Chondrocyte (in vitro differentiated cells): ENCODE measurements at places on chromosomes 5 and 9. TPM values are rescaled to one million over a fixed set of nuclear protein-coding genes. Genes with fewer than 3 reads are reported as not detected.

DNA sequence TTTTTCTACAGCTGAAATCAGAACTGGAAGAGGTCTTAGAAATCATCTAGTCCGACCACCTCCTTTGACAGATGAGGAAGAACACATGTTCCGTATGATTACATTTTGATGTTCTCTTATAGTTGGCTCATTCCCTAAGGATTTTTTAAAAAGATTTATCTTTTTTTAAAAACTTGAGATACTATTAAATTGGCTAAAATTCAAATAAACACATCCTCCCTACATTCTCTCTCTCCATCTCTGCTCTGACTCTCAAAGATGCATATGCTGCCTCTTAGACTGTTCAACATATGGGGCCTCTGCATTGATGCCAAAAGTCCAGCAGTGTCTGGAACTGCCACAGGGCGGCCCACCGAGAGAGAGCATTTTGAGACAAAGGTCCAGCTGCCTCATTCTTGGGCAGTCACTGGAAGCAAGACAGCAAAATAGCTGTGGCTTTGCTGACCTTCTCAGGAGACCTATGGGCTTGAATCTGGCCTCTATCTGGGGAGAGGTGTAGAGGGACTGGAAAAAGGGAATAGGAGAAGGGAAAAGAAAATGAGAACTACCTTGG, 12.8 kb upstream of the TSSK1B start:
- DNase-seq: no peak

- no peak for DNase-seq
Measured at GRCh38 chr9:134889386-134890154, 9.0 kb downstream of the FCN2 start.

- no peak for DNase-seq
Measured at GRCh38 chr9:17622141-17622540, 43.3 kb downstream of the SH3GL2 start.

Gene OR1Q1
- total RNA-seq: not detected in 3 replicates

DNA sequence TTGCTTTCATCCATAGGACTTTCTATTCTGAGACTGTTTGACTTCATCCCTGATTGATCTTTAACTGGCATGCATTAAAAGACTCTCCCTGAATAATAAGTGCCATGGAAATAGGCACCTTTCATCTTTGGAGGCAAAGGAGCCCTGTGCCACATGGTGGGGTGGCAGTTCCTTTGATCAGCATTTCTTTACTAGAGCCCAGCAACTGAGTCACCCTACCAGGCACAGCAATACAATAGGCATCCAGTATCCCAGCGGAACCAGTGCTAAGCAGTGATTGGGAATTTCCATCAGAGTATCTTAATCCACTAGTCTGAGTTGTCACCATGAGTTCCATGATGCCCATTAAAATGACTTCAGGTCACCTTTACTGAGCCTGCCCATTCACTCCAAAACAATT, 476.1 kb upstream of the MPDZ start:
- DNase-seq: no peak

Gene GABRA1
- not detected in 3 replicates for total RNA-seq

DNA sequence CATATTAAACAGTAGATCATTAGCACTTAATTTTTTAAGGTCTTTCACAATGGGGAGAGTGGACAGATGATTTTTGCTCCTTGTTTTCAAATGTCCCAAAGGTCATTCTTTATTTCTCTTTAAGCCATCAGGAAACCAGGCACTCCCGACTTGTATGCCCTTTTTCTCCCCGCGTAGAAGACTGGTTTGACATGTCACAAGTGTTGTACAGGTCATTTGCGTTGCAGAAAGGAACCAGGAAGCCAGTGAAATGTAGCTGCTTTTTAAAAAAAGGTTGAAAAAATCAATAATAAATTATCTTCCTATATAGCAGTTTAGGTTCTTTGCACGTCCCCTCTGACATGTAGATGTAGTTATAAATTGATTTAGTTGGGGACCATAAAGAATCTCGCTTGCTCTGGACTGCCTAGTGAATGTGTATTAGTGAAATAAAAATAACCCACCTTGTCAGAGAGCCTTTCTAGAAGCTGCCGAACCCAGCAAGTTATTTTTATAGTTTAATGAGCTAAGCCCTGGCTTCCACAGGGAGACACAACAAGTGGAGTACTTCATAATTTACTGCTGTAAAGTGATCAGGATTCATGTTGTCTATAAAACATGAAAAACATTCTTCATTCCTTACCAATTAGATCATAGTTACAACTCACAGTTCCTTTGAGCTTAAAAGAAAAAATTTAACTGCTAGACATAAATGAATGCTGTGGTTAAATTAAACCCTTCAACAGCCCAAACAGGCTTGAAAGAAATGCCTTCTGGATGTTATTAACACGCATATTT, 404.6 kb downstream of the CSNK1G3 start:
- DNase-seq: no peak

DNA sequence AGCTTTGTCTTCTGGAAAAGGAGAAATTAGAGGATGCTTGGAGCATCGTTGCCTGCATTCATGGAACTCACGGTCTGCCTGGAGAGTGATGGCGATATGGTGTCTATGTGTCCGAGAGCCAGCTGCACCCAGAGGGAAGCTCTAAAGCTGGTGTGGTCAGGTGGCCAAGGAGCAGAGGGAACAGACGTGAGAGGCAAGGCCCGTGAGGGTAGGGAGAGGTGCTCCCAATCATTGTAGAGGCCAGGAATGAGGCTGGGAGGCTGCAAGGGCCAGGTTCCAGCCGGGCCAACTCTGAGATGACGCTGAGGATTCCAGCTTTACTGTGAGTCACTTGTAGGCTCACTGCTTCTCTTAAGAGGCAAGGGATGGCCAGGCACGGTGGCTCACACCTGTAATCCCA, 7.6 kb downstream of the FGD3 start:
- DNase-seq: no peak

DNA sequence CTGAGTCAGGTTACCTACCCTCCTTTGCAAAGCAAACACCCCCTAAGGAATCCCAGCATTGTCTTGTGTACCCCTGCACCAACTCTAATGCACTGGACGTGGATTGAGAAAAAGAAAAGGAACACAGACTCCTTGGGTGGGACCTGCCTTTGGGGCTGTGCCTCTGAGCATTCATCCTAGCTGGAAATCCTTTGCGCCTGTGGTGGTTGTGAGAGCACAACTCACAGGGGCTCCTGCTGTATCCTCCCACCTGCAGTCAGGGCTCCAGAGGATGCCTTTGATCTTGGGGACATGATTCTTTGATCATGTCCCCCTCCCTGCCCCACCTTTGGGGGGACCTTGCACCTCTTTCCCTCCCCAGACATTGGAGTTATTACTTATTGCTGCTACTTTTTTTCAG, 338.5 kb downstream of the GADD45G start:
- no peak for DNase-seq

Gene SLC35A4
- 74.3 to 99.4 TPM (median 79.2 TPM) in 3 replicates for total RNA-seq

DNA sequence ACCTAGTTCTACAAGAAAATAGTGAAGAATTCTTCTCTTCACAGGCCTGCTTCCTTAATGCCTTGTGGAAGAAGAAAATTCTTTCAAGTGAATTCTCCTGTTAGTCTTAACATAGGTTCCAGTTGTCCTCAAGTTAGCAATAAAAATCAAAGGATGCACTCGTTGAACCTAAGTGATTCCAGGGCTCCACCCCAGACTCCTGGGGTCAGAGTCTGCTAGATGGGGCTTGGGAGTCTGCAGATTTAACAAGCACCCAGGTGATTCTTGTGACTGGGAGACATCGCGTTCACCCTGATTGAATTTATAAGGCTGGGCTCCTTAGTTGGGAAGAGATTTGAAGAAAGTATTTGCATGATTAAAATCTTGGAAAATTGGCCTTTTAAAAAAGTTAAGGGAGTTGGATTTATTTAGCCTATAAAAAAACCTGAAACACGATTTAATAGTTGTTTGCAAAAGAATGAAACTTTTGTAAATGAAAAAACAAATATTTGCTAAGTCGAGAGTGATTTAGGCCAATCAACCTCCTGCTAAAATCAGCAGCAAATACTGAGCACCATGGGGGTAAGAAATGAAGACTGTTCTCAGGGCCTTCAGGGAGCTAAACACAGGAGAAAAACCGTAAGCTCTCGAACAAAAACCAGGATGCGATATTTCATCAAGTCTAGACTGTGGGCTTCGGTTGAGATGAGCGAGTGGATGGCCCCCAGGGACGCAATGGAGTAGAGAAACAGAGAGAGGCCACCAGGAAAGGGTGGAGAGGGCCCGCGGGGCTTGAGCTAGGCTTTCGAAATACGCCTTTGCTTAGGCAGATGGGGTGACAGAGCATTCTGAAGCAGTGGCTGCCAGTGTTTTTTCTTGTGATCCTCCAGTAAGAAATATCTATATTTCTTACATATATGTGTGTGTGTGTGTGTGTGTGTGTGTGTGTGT, 86.9 kb upstream of the TTC23L start:
- no peak for DNase-seq

DNA sequence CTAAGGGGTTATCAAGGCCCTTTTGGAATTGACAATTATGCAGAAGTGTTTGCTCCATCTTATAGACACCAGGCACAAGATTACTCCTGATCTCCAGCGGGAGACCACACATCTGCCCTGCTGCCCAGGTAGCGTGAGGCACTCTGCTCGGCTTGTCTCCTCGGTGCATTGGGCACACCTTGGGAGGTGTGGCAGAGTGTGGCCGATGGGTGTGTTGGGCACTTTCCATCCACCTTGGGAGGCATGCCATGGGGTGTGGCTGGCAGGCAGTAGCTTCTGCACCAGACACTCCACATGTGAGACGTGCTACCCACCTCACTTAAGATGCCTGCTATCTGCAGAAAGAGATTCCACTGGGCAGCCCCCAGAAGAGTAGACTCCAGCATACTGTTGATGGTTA, 54.1 kb downstream of the GADD45G start:
- peak; percentile 78 for DNase-seq

DNA sequence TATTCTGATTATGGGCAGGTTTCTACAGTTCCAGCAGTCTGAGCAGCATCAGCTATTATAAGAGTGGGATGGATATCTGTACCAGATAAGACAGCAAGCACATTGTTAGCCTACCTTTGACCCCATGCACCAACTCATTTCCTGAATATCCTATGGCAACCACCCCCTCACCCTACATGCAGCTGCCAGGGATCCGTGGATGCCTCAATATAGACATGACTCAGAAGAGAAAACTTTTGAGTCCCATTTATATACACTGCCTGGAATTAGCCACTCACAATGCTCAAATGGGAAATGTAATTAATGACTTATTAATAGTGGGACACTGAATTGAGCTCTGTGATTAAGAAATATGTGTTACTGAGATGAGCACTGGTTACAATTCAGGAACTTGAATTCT, 124.4 kb downstream of the SSBP2 start:
- no peak for DNase-seq

DNA sequence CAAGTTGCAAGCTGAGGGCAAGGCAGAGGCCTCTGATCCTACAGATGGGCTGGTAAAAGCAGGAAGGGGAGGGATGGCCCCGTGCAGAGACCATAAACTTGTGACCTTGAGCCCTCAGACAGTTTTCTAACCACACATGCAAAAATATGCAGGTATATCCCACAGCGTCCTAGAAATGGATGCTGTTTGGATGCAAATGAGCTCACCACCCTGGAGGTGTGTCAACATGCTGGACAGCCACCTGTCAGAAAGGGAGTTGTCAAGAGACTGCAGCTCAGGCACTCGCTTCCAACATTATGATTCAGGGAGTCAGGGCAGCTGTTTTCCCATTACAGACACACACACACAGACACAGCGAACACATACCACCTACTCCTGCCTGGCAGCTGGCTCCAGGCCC, 97.3 kb upstream of the PANK3 start:
- DNase-seq: no peak

DNA sequence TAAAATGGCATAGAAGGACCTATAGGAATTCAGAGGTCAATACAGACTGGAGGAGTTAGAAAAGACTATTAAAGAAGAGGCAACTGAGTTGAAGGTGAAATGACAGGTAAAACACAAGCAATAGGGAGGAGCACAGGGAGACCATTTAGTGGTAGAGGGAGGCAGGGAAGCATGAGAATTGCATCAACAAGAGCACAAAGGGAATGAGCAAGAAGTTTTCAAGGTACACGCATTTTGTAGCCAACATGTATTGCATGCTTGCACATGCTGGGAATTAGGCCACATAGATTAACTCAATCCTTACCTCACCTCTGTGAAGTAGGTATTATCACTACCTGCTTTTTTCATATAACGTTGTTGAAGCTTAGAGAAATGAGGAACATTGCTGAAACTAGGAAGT, 42.3 kb downstream of the PLPP1 start:
- DNase-seq: no peak

GRCh38 chr5:141742866-141743851, 61.1 kb upstream of the ARAP3 start:
- DNase-seq: no peak

Gene ANKRD31
- total RNA-seq: 0.10 to 0.24 TPM (median 0.18 TPM) in 3 replicates

Gene OBP2B
- not detected in 3 replicates for total RNA-seq

- DNase-seq: no peak
Measured at GRCh38 chr5:54991416-54991815, 6.0 kb upstream of the ESM1 start.

Gene ANGPTL2
- total RNA-seq: 26.7 to 39.7 TPM (median 39.0 TPM) in 3 replicates

Gene SPINK4
- total RNA-seq: not detected in 3 replicates

- no peak for DNase-seq
Measured at GRCh38 chr5:143155455-143155854, 248.0 kb downstream of the NR3C1 start.

- no peak for DNase-seq
Measured at GRCh38 chr5:140842798-140843733, 2.1 kb downstream of the PCDHA8 start.

GRCh38 chr9:123058834-123059233, 25.4 kb downstream of the GPR21 start:
- DNase-seq: no peak

DNA sequence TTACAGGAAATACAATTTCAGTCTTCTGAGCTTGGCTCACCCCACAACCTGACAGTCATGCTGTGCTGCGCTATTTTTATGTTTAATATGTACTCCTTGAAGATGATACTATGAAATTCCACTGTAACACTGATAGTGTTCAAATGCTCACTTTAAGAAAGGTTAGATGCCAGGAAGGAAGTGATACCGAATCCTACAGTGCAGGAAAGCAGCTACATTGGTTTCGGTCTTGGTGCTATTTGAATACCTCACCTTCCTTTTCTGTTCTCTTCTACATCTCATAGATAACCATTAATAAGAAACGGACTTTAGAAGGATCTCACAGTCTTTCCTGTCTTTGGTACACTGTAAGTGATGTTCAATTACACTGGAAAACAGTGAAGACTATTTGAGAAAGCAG, 117.6 kb downstream of the SEMA5A start:
- DNase-seq: no peak

DNA sequence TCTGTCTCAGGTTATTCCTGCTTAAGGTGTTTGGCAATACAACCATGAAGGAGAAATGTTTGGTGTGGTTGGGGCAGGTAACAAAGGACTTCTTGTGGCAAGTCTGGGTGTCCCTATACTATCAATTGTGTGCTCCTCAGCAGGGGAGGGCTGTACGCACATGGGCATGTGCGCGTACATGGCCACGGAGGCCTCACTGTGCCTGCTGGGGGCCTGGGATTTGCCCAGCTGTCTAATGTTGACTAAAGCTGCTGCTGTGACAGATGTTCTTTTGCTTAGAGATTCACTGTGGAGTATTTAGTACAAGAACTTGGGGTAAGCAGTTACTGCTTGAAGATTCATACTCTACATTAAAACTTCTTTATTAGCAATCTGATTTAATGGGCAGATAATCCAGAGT, 97.5 kb downstream of the HSPA4 start:
- no peak for DNase-seq

GRCh38 chr9:138101444-138102234, 224.1 kb downstream of the CACNA1B start:
- DNase-seq: peak; percentile 74

Gene C5orf52
- total RNA-seq: not detected in 3 replicates

Gene TTC16
- total RNA-seq: not detected in 3 replicates

Gene CSF1R
- total RNA-seq: 0.62 to 1.7 TPM (median 0.65 TPM) in 3 replicates

- DNase-seq: no peak
Measured at GRCh38 chr5:55638051-55638450, 74.1 kb downstream of the SLC38A9 start.

- no peak for DNase-seq
Measured at GRCh38 chr5:148509893-148510292, 126.1 kb downstream of the FBXO38 start.

Gene ASPN
- total RNA-seq: 335 to 385 TPM (median 376 TPM) in 3 replicates
